ENCODE measurements at places on chromosomes 11 and 22.

GRCh38 chr11:117950993-117951961 is 22.1 kb upstream of the TMPRSS13 start:
- DNase-seq = no peak

DNA sequence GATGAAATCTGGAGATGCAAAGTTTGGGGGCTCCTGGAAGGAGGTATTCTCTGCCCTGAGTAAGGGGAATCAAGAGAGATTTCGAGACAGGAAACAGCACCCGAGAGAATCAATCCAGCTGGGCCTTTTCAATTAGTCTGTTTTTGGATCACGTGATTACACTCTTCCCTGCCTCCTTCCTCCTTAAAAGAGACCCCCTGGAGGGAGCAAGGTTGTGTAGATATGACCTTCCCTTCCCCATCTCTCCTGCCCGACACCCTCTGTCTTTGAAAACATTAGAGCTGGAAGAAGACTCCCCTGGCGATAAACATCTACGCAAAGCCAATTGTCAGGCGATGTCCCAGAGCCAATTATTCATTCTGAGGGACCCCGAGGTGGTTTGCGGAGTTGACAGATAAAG is 407.9 kb downstream of the MIAT start:
- no peak for DNase-seq

GRCh38 chr11:111410951-111411350 is 31.9 kb upstream of the POU2AF1 start:
- DNase-seq = no peak

GRCh38 chr11:60992842-60993409 is 21.4 kb downstream of the CD6 start:
- DNase-seq = no peak

DNA sequence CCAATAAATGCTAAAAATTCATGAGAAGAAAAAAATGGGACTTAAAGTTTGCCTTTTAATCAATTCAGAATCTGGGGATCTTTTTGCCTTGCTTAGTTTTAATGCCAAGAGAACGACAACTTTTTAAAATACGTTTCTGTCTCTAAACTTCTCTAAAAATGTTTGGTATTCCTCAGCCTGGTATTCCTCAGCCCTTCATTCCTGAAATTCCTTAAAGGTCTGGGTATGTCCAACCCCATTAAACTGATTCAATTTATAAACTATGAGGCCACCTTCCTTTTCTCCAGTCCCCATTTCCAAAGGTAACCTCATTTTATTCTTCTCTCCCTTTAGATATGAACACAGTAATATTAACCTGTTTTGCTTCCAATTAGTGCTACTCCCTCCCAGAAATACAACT is 16.6 kb downstream of the POLA2 start:
- DNase-seq = no peak

DNA sequence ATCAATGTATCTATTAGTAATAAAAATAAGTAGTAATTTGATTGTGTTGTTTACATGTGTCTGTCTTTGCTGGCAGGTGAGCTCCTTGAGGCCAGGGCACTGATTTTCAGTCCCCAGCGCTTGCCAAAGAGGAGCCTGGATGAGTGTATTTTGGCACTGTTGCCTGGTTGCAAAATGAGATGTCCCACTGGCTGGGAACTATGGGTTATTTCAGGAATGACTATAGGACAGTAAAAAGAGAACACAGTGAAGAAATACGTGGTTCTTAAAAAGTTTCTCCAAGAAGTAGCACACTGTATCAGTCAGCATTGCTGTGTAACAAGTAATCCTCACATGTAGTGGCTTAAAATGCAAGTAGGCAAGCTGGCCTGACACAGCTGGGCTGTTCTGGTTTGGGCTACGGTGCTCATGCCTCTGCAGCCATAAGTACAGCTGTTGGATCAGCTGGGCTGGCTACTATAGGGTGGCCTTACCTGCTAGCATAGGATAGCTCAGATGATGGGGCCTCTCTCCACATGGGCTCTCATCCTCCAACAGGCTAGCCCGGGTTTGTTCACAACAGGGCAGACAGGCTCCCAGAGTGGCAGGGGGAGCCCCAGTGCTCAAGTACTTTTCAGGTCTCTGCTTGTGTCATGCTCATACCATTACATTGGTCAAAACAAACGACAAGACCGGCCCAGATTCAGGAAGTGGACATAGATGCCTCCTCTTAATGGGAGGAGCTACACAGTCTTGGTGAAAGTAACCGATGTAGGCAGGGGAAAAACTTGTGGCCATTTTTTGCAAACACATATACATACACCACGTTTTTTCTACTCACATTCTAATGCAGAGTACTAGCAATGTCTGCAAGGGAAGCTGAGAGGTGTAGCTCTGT is 399.1 kb downstream of the LARGE1 start:
- no peak for DNase-seq

- no peak for DNase-seq
Measured at GRCh38 chr22:42997582-42998090, 17.3 kb downstream of the PACSIN2 start.

DNA sequence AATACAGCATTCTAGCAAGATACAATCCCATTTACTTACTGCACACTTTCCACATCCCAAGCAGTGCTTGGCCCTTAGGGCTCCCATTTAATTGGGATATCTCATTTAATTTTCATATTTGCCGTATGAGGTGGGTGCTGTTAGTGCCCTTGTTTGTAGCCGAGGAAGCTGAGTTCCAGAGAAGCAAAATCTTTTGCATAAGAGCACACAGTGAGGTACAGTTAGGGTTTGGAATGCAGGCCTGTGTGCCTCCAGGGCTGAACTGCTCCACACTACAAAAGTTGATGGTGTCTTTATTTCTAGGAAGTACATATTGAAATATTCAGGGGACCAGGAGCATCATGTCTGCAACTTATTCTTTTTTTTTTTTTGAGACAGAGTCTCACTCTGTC is 15.5 kb upstream of the TIMP3 start:
- no peak for DNase-seq

GRCh38 chr11:132728026-132728425 is 804.3 kb downstream of the OPCML start:
- DNase-seq = no peak

- DNase-seq = no peak
Measured at GRCh38 chr11:86749376-86749775, 51.0 kb upstream of the PRSS23 start.

- no peak for DNase-seq
Measured at GRCh38 chr11:131875611-131876010, 505.2 kb downstream of the NTM start.

Data from activated CD4-positive, alpha-beta T cell treated with anti-CD3 and anti-CD28 coated beads for 24 hours (primary cell).